ENCODE measurements at places on chromosomes 6 and 20. TPM values are rescaled to one million over a fixed set of nuclear protein-coding genes. Genes with fewer than 3 reads are reported as not detected.

GRCh38 chr6:20584100-20584731, 50.0 kb downstream of the CDKAL1 start:
- DNase-seq: no peak

GRCh38 chr6:8809662-8810061, 374.3 kb upstream of the SLC35B3 start:
- DNase-seq: no peak

RALY gene
- total RNA-seq: 81.2 TPM

DNA sequence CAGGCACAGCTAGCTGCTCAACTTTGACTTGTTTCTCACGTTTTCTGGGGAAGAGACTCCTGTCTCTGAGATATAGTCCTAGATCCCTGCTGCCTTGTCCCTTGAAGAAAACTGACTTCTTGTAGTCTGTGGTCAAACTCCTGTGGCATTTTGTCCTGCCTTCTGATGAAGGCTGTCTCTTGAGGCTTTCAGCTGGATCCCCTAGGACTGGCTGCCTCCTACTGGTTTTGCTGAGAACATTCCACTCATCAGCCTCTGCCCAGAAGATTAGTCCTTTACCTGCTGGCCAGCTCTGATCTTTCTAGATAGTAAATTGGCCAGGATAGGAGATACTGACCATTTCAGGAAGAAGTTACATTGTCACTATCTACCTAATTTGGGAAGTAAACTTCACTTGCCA, 71.9 kb upstream of the CNR1 start:
- DNase-seq: no peak

OVOL2 gene
- not detected for total RNA-seq

DNA sequence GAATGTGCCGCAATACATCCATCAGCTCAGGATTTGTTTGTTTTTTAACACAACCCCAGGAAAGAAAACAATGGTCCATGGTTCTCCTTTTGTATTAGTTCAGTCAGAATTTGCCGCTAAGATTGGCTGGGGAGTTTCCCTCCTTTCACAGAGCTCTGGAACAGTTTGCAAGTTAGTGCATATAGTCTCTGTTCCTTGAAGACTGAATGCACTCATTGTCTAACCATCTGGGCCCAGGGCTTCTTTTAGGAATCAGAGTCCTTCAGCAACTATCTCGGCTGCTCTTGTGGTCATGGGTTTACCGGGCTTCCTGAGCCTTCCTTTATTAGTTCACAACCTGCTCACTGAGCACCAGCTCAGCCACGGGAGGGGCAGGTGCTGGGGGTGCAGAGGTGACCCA, 121.3 kb downstream of the SLC23A2 start:
- no peak for DNase-seq

GRCh38 chr6:165894171-165894825, 231.3 kb upstream of the PDE10A start:
- no peak for DNase-seq

DNA sequence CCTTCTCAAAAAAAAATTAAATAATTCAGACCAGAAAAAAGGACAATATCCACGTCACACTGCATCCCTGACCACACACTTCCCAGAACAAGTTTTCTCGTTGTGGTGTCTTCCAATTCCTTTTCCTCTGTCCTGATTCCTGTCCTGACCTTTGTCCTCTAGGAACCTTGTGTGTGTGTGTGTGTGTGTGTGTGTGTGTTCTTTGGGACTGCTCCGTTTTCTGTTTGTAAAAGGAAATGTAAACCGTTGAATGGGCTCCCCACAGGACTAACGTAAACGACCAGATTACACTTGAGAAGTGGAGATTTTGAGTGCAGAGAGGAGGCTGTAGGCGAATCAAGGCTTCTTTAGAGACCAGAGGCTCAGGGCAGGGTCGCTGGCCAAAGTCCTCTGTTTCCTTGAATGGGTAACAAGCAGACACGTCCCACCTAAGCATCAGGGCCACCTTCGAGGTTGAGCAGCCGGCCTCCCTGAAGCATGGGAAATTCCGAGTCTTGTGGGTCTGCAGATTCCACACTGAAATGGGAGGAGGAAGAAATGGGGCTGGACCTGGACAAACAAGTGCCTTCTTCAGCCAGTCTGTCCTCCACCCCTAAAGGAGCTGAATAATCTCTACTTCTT, 7.3 kb downstream of the ZBTB46 start:
- DNase-seq: no peak

GRCh38 chr6:27294409-27294808, 17.7 kb downstream of the POM121L2 start:
- no peak for DNase-seq

DNA sequence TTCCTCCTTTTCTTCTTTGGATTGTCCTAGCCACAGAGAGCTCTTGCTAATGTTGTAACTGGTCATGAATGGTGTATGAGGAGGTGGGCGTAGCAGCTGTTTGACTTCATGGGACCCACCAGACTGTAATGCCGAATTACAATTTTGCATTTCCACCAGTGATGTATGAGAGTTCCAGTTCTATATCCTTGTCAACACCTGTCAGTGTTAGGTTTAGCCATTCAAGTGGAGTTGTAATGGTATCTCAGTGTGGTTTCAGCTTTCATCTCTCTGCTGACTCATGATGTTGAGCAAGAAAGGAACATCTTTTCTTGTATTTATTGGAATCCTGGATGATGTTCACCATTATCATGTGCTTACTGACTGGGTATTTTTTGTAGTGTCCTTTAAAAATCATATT, 5.1 kb downstream of the IGF2R start:
- no peak for DNase-seq

DNA sequence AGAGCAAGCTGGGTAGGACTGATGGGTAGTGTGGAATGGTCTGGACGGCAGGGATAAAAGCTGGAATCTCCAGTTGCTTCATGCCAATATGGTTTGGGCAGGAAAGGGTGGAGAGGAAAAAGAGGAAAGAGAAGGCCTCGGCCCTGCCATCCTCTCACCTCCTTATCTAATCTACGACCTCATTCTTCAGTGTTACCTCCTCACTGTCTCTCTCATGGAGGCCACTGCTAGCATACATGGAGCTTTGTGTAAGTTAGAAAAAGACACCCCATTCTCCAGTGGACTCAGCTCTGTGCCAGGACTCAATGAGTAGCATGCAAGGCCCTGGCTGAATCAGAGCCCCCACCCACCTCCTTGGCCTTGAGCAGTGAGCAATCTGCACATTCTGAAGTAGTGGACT, 6.1 kb upstream of the ARID1B start:
- no peak for DNase-seq

GRCh38 chr6:94559829-94560537, 1017.4 kb upstream of the MANEA start:
- DNase-seq: no peak

MACROD2 gene
- total RNA-seq: 0.95 TPM

PSMB8 gene
- 93.6 TPM for total RNA-seq

GPLD1 gene
- not detected for total RNA-seq

- DNase-seq: no peak
Measured at GRCh38 chr6:148968771-148969602, 222.2 kb downstream of the UST start.

HUS1B gene
- total RNA-seq: 0.73 TPM

- DNase-seq: no peak
Measured at GRCh38 chr6:31272436-31272835, 544 bp upstream of the HLA-C start.

CUL9 gene
- total RNA-seq: 25.7 TPM

GRCh38 chr6:106525107-106525881, 104.0 kb downstream of the RTN4IP1 start:
- no peak for DNase-seq

GRCh38 chr20:17590245-17590644, 20.4 kb downstream of the DSTN start:
- DNase-seq: no peak

GRCh38 chr6:19664050-19664449, 173.1 kb upstream of the ID4 start:
- DNase-seq: no peak

DNA sequence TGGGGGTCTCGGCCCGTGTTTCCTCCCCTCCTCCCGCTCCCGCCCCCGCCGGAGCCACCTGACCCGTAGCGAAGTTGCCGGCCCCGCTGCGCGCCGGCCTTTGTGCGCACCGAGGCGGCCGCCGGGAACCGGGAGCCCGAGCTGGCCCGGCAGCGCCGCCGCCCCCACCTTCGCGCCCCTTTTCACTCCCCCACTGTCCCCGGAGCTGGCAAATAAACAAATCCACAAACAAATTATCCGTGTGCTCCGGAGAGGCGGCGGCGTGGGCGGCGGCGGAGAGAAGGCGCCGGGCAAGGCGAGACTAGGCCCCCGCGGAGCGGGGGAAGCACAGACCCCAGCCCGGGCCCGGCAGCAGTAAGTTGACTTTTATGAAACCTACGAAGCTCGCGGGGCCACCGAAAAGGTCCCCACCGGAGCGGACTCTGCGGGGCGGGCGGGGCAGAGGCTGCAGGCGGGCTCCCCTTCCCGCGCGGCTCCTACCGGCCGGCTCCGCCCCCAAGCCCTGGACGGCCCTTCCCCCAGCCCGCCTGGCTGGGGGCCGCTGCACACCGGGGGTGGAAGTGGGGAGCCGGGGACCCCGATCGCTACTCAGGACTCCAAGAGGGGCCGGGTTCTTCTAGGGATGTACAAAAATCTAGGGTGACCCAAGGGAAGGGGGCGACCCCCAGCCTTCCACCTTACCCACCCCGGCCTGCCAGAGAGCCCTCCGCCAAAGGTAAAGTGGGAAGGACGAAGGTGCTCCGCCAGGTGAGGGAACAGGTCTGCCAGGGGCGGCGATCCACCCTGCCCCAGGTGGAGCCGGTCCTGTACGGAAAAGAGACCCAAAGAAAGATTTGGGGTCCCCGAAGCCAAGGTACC, 40.7 kb downstream of the YTHDF1 start:
- no peak for DNase-seq

RIMS1 gene
- 0.67 TPM for total RNA-seq

Measured in pulmonary artery endothelial cell (primary cell).